ENCODE measurements at places on chromosomes 6 and 20.

- no peak for DNase-seq
- H3K27ac ChIP-seq: no peak overlapping the region
- no peak overlapping the region for H3K4me3 ChIP-seq
- no peaks in the 10 kb centered on the region for H3K36me3 ChIP-seq
- no peaks in the 10 kb centered on the region for H3K4me1 ChIP-seq
- peaks cover 2% of the 10 kb centered on the region for H3K27me3 ChIP-seq
Observed at GRCh38 chr6:105839266-105839665, 246.9 kb upstream of the PRDM1 start.

GRCh38 chr6:10733863-10734262 is 11.0 kb downstream of the TMEM14C start:
- DNase-seq: no peak
- H3K4me1 ChIP-seq: peaks cover 11% of the 10 kb centered on the region
- H3K36me3 ChIP-seq: peaks cover 9% of the 10 kb centered on the region

- no peaks in the 10 kb centered on the region for H3K36me3 ChIP-seq
- no peak overlapping the region for H3K4me3 ChIP-seq
- no peak for DNase-seq
- H3K4me1 ChIP-seq: no peaks in the 10 kb centered on the region
Observed at GRCh38 chr6:115271434-115271833, 789.3 kb downstream of the FRK start.

DNA sequence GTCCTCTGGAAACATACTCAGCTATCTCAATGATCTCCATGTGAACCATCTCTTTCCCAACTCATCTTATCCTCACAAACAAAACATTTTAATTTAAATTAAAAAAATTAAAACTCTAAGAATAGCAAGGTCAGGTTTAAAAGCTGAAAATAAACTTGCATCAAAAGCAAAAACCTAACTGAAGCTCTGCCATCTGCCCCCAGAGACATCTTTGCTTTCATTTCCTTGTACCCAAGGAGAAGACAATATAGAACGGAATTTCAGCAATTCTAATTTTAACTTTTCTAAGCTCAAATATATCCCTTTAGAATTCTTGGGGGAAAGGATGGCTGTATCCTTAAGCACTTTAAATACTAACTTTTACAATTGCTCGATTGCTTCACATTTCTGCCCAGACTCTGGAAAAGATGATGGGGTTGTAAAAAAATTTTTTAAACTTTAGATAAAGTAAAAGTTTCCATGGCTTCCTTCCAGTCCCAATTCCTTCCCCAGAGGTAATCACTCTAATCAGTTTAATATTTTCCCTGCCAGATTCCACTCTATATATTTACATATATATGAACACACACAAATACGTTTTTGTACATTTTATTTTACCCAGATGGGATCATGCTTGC is 69.2 kb upstream of the SMIM29 start:
- H3K27me3 ChIP-seq: no peaks in the 10 kb centered on the region
- peaks cover 13% of the 10 kb centered on the region for H3K4me1 ChIP-seq
- no peak overlapping the region for H3K4me3 ChIP-seq
- no peak for DNase-seq
- no peak overlapping the region for H3K27ac ChIP-seq

All from HepG2 (cell line).